NCI-H2029 treated with DMSO at 0.1 percent for 48 hours (cell line): ENCODE measurements at places on chromosomes 4 and X.

GRCh38 chr4:43682551-43682950 lies 766.1 kb downstream of the KCTD8 start:
- no peak for DNase-seq

GRCh38 chrX:153507484-153508178 lies 9.8 kb upstream of the ATP2B3 start:
- DNase-seq: no peak

DNA sequence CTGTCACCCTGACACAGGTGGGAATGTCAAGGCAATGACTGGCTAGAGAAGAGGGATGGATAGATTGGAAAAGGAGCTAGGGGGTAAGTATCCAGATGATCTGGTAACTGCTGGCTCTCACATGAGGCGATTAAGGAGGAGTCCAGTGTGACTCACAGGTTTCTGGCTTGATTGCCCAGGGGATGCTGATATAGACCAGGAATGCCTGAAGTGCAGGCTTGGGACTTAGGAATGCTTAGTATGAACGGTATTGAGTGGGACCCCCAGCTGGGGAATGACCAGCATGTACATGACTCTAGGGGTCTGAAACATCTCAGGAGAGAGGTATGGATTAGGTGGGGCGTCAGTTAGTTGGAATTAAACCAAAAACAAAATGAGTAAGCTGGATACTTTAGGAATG lies 65.8 kb upstream of the PRPS1 start:
- no peak for DNase-seq

DNA sequence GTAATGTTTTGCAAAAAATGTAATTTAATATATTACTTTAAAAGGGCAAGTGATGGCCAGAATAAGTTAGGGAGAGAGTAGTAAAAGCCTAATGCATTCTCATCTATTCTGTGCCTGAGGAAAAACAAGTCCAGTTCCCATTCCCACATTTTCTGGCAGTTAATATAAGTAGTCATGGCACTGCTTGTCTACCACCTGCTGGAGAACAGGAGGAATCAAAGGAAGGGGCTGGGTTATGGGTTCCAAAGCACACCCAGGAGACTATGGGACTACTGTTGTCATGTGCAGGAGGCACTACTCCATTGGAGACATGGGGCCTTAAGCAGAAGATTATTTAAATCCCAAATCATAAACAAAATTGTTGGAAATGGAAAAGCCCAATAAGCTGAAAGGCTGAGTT lies 2618.6 kb downstream of the ARAP2 start:
- DNase-seq: no peak

GRCh38 chr4:117908306-117909207 lies 125.7 kb upstream of the NDST3 start:
- no peak for DNase-seq

DNA sequence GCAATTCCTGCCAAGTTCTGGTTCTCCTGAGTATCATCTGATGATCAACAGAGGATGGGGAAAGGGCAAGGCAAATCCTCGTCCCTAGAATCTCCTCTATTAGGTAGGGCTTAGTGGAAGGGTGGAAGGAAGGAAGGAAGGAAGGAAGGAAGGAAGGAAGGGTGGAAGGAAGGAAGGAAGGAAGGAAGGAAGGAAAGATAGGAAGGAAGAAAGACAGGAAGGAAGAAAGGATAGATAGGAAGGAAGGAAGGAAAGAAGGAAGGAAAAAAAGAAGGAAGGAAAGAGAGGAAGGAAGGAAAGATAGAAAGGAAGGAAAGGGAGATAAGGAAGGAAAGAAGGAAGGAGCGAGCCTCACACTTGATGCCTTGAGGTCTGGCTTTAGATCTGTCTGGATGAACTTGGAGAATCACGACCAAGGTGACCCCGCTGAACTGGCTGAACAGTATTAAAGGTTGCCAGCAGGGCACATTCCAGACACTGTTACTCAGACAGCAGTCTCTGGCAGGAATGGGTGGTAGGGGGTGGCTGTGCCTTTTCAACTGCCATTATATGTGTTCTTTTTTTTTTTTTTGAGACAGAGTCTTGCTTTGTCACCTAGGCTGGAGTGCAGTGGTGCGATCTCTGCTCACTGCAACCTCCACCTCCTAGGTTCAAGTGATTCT lies 57.1 kb downstream of the MAP7D2 start:
- DNase-seq: no peak
